ENCODE measurements at places on chromosomes 11 and 22.

DNA sequence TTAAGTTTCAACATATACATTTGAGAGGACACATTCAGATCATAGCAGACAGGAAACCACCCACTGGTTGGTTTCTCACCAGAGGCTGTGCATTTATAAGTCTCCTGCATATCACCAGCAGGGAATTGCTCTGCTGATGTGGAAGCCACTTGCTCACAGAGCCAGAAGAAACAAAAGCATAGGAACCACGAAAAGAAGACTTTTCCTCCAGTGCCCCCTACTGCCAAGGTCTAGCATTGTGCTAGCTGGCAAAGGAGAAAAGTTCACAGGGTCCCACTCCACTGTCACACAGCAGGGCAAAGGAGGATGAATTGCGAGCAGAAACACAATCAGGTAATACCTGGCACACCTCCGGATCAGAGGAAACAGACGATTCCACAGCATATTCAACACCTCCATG is 28.9 kb upstream of the ISX start:
- DNase-seq: no peak

DNA sequence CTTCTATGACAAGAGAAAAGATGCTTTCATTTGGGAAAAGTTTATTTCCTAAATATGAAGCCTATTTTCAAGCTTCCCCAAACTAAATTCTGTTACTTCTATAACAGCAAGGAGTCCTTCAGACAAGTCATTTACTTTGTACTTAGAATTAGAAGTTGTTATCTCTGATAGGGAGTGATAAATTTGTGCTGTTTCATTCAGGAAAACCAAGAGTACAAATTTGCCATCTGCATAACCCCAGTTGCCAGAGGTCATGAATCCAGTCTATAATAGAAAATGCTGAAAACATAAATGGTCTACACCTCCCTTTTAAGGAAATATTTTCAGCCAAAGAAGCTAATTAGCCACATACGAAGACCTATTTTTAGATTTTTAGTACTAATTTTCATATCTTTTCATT is 61.3 kb downstream of the SBF2 start:
- no peak for DNase-seq

GRCh38 chr11:698493-699115 is 3.0 kb downstream of the TMEM80 start:
- no peak for DNase-seq

DNA sequence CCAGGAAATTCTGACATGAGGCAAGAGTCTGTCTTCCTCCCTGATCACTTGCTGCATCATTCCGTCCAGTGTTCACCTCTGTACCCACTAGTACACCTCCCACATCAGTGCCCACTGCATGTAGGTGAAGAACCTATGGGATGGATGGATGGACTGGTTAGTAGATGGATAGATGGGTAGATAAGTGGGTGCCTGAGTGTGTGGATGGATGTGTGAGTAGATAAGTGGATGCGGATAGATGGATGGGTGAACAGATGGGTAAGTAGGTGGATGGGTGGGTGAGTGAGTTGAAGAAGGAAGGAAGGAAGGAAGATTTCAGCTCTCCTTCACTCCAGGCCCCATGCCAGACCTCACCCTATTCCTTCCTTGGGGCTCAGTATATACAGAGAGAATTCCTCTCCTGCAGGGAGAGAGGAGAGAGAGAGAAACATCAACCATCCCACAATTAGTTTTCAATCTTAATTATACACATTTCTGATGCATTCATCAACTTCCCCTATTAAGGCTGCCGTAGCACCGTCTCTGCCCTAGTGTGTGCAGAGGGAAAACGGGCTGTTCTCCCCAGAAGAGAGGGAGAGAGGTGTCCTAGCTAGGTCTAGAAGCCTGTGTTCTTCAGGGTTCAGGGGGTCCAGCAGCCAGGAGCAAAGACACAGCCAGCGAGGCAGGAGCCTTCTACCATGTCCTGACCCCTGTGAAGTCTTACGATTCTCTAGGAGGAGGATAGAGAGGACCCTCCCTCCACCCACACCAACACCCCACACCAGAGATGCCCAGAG is 125.3 kb downstream of the BUD13 start:
- DNase-seq: no peak

GRCh38 chr11:86675017-86675416 is 2.6 kb upstream of the ME3 start:
- no peak for DNase-seq

GRCh38 chr11:126416542-126417090 is 61.1 kb downstream of the ST3GAL4 start:
- DNase-seq: peak; percentile 74

DNA sequence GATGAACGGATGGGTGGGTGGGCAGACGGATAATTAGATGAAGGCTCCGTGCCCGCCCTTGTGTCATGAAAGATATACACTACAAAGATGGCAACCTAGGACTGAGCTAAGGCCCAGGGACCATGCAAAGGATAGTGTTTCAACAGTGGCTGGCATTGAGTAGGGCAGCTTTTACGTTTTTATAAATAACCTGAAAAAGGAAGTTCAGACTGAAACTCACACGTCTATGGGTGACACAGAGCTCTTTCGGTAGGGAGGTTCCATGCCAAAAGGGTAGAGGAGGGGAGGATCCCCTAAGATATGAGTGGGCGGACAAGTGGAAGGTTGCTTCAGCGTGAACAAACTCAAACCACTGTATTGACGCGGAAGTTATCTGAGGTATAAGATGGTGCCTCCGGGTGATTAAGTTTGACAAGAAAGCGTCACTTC is 90.5 kb downstream of the UBASH3B start:
- no peak for DNase-seq

GRCh38 chr11:12818333-12819015 is 144.3 kb downstream of the TEAD1 start:
- DNase-seq: no peak

DNA sequence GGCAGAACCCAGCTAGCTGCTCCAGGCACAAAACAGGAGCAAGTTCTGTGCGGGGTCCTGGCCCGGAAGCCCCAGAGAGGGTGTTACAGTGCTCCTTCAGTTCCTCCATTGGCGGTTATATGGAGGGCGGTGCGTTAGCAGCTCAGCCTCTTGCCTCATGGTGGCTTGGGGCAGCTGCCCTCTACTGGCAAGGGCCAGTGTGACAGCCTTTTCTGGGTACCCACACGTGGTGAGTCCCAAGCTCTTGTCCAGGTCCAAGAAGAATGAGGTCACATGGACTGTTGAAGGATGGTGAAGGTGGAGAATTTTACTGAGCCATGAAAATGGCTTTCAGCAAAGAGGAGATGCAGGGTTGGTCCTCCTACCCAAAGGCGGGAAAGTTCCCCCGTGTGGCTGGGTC is 100.5 kb downstream of the WT1 start:
- DNase-seq: no peak

DNA sequence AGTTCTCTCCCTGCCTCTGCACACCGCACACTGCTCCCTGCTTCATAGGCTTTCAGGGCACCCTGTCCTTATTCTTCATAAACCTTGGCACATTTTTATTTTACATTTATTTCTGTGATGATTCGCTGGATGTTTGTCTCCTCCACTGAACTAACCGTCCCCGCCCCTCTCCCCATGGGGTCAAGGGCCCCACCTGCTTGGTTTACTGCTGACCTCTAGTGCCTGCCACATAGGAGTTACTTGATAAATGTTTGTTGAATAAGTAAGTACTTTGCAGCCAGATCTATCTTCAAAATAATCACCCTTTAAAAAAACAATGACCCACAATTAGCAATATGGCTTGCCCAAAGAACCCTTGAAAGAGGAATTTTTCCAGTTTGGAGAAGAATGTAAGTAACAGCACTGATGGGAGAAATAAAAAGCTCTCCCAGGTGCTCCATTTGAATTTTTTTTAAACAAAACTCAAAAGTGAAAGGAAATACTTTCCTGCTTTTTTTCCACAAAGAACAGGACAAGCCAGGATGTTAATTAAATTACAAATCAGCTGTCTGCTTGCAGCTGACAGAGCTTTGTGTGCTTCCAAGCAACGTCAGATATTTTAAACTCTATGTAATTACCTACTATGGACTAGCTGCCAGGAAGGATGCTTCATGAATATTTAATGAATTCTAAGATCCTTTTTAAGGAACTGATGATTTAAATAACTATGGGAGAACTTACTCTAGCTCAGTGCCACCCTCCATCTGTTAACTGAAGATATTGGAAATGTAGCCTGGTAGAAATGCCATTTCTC is 1083.6 kb downstream of the DLG2 start:
- no peak for DNase-seq

DNA sequence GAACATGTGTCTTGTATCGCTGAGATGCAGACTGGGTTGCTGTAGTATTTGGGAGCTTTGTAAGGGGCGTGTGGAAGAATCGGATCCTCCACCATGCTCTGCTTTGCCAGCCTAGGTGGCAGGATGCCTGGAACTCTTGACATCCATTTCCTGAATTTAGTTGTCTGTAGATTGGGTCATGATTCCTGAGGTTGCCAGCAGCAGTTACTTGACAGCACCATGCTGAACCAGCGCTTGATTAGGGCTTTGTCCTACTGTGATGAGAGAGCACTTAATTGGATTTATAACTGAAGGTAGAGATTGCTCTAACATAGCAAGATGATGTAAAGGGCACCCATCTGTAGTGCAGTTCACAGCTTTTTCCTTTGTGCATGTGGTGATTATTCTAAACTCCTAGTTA is 75.6 kb upstream of the HORMAD2 start:
- no peak for DNase-seq

DNA sequence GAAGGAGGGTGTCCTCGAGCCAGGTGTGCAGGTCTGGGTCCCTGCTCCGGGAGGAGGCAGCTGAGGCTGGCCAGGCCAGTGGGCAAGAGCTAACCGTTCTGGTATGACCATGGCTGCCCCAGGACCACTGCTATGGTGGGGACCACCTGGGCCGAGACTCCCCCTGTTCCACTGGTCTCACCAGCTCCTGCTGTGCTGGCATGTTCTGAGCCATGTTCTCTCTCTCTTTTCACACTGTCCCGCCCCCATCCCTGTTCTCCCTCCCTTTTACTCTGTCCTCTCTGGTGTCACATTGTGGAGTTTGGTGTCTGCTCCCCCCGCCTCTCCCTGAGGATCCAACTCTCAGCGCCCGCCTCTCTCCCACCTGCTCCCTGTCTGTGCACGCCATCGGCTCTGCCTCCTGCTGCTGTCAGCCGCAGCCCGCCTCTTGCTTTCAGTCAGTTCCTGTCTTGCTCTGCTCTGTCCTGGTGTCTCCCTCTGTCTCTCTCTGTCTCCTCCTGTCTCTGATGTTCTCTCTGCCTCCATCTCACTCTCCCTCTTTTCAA is 66.4 kb downstream of the LRRC32 start:
- no peak for DNase-seq

GRCh38 chr22:34427841-34428240 is 507.6 kb upstream of the LARGE1 start:
- no peak for DNase-seq

DNA sequence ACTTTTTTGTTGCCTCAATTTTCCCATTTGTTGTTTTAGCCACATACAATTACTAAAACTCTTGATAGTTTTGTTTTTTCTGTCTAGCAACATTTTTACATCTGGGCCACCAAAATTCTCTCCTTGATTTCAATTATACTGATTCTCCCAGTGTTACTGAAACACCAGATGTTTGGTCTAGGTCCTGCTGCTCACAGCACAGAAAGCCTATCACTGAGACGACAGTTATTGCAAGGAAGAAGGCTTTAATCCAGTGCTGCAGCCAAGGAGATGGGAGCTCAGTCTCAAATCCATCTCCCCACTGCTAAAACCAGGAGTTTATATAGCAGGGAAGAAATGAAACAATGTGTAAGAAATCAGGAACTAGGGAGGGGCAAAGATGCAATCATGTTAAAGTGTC is 837.7 kb upstream of the CNTN5 start:
- no peak for DNase-seq

DNA sequence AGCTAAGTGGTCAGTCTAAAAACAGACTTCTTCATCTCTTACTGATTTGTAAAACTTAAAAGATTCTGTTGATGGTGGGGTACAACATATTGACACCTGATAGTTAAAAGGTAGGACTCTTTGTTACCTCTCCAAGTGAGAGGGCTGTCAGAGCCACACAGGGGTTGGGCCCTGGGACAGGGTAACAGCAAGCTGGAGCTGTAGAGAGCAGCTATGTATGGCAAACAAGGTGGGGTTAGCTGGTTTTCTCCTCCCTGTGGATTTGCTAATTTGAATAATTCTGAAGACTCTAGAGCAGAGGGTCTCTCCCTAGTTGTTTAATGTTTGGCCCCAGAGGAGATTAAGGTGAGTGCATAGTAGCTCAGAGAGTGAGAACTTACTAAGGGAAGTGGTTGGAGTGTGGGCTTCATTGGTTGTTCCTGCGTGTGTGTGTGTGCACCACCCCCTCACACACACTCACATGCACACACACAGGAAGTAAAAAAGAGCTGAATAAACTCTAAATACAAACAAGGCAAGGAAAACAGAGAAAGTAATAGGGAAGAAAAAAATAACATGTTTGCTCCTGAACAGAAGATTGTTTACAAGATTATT is 9.2 kb upstream of the GAS2 start:
- no peak for DNase-seq

DNA sequence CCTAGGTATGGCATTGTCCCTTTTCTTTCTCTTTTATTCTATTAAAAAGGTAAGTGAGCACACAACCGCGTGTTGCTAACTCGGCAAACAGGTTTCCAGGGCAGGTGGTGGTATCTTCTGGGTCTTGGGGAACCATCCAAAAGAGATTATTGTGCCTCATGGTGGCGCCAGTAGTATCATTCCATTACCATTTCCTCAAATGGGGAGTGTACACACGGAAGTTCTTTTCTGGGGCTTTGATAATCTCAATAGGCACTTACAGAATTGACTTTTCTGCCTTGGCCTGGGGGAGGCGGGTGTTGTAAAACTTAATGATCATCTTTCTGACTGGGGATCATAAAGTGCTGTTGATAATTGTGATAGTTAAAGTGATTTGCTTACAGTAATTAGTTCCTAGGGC is 234.1 kb downstream of the KIRREL3 start:
- no peak for DNase-seq

GRCh38 chr11:10502770-10503169 is 38.2 kb downstream of the RNF141 start:
- no peak for DNase-seq

DNA sequence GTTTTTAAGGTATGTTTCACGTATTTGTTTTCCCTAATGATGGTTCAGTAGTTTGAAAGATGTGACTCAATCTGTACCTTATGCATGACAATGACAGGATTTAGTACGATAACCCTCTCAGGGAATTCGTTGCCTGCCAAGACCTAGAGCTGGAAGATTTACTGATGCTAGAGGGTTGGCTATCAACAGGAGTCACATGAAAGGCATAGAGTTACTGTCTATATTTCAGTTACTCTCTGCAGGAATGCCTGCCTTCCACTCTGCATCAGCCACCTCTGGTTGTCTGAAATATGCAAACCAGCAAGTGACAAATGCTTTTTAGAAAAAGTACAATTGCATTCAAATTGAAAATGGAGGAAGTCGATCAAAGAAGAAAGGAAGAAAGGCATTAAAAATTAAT is 276.3 kb upstream of the RAG2 start:
- no peak for DNase-seq

- DNase-seq: no peak
Measured at GRCh38 chr22:27493796-27494195, 307.8 kb downstream of the MN1 start.

All from C1 segment of cervical spinal cord (tissue), 14 donors.